ENCODE measurements at places on chromosomes 7 and 10. TPM values are rescaled to one million over a fixed set of nuclear protein-coding genes. Genes with fewer than 3 reads are reported as not detected.

GRCh38 chr7:93175219-93175618, 27.0 kb upstream of the SAMD9L start:
- DNase-seq, result no peak

Gene EPO
- total RNA-seq, result not detected

- DNase-seq, result no peak
These were observed 111.2 kb upstream of the ZMIZ1 start for GRCh38 chr10:78957471-78958039.

Gene SEMA3E
- total RNA-seq, result 2.3 TPM

- DNase-seq, result no peak
These were observed 37.6 kb downstream of the PITRM1 start for GRCh38 chr10:3135006-3135405.

GRCh38 chr7:158657189-158657746, 47.3 kb downstream of the NCAPG2 start:
- DNase-seq, result no peak

Gene ZNF107
- total RNA-seq, result 5.5 TPM
